ENCODE measurements at places on chromosomes 4 and X.

DNA sequence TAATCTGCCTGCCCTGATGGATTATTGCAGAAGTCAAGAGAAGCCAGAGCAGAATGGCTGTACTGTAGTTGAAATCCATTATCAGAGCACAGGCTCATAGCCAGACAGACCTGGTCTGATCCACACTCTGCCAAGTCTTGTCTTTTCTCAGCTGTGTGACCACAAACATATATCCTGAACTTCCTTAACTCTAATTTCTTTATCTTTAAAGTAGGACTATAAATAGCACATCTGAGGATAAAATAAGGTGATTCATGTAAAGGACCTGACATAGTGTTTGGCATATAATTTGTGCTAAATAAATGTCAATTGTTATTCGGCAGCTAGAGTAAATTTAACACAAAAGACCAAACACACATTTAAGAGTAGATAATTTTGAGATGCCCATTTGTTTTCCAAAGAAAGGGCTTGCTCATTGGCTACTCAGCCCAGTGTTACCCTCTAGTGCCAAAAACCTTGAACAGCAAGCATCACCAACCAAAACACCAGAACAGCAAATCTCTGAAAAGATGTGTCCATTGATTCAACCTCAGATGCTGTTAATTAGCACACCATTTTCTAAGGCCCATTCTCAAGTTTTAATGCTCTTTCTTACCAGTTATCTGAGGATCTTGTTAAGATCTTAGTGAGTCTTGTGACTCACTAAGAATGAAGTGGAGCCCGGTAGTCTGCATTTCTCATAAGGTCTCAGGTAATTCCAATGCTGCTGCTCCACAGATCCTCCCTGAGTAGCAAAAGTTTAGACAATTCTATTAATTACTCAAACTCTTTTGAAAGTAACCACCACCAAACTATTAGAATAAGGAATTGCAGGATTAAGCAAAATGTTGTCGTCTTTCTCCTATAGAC is 108.8 kb downstream of the HHIP start:
- DNase-seq, result no peak

DNA sequence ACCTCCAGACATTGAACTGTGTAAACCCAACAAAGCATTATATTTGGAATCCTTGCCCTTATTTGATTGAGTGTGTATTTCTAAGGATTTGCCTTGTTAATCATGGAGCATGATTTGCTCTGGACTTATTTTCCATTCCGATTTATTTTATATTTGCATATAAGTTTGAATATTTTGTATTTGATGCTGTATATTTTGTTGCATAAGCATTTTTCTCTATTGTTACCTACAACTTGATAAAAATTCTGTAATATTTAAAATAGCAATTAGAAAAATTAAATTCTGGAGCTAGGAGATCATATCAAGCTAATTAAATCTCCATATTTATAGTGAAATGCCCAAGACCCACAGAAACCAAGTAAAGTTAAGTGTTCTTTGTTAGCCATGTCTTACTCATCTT is 47.2 kb downstream of the USO1 start:
- DNase-seq, result no peak

DNA sequence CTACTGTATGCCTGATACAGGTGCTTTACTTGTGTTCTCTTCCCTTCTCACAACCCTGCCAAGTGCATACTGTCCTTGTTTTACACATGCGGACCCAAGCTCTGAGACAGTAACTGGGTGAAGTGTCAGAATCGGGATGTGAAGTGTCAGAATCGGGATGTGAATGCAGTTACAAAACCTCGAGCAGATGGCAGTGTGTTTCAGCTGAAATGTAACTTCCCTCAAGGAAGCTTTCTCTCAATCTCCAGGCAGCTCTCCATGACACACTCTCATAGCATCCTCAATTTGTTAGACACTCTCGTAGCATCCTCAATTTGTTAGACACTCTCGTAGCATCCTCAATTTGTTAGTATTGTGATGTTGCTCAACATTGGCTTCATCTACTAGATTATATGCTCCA is 1.1 kb upstream of the HPSE start:
- DNase-seq, result no peak

- DNase-seq, result no peak
Observed at GRCh38 chr4:120431180-120431579, 364.5 kb upstream of the MAD2L1 start.

DNA sequence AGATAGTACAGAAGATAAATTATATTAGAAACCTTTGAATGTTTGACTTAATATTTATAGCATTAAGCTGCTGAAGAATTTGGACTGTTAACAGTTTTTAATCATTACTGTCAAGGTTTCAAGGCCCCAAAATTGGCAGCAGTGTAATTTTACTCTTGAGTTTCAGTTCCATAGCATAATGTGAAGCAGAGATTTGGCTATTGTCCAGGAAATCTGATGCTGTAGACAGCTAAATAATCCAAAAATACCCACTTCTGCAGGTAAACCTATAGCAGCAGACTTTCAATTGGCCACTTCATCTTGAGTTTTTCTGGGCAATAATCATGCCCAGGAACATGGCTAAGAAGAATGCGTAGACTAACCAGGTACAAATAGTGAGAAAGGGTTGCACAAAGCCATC is 85.0 kb downstream of the RCHY1 start:
- no peak for DNase-seq

DNA sequence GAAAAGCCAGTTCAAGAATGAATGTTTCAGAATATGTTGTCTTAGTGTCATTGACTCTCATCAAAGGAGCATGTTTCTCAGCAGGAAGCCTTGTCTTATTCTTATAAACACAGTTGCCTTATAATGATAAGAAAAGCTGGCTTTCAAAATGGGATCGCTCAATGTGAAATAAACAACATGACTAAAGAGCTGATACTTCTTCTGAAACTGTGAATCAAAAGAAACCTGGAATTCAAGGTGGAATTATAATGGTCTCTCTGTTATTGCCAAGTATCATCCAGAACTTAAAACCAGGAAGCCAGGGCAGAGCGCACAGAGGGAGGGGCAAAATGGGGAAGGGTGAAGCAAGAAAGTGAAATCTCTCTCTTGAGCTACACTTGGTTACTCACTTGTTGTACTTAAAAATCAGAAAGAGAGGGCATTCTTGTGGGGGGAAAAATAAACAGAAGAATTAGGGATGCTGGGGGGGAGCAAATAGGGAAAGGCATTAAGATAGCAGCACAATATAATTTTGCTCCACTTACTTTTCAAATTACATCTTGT is 270.0 kb downstream of the MAPK10 start:
- DNase-seq, result no peak

GRCh38 chrX:40007131-40007755 is 90.5 kb downstream of the BCOR start:
- no peak for DNase-seq

DNA sequence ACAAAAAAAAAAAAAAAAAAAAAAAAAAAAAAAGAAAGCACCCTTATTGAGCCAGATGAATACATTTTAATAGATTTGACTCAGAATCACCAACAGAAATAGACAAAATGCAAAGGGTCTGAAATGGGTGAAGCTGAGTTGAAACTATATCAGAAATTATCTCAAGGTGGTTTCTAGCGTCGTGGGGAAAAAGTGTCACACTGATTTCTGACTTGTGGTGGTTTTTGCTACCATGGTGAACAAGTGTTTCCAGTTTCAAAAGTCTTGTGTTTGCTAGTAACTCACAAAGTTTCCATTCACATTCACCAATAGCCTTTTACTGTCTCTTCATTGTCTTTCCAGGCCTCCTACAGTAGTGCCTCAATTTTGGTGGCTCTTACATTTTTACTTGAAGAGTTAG is 135.5 kb downstream of the ARHGAP24 start:
- DNase-seq, result no peak

DNA sequence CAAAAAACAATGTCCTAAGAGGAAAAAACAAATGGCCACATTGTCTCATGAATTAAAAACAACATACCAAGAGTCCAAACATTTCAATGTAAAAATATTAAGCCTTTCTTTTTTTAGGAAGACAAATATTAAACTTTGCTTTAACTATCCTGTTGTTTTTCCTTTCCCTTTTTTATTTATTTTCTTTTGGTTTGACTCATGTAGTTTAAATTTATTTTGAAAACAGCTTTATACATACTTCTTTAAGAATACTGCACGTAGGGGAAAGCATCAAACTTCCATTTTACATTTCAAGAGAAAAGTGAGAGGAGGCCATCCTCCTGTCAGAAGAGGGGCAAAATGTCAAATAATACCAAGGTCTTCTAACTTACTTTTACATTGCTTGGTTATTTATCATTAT is 8.7 kb downstream of the GAB1 start:
- no peak for DNase-seq

DNA sequence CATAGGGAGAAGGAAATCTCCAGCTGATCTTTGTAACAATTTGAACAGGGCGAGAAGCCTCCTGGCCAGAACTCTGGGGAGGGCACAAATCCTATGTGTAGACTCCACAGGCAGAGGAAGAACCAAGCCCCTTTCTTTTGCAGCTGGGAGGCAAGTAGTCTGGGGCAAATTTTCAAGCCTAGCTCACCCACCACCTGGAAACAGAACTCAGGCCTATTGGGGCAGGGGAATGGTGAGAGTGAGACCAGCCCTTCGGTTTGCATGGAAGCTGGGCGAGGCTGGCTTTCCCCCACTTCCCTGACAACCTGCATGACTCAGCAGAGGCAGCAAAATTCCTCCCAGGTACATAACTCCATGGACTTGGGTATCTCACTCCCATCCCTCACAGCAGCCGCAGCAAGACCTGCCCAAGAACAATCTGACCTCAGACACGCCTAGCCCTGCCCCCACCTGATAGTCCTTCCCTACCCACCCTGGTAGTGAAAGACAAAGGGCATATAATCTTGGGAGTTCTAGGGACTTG is 138.2 kb downstream of the EMCN start:
- DNase-seq, result no peak

- DNase-seq, result no peak
Observed at GRCh38 chr4:84501721-84502267, 2.7 kb upstream of the NKX6-1 start.

DNA sequence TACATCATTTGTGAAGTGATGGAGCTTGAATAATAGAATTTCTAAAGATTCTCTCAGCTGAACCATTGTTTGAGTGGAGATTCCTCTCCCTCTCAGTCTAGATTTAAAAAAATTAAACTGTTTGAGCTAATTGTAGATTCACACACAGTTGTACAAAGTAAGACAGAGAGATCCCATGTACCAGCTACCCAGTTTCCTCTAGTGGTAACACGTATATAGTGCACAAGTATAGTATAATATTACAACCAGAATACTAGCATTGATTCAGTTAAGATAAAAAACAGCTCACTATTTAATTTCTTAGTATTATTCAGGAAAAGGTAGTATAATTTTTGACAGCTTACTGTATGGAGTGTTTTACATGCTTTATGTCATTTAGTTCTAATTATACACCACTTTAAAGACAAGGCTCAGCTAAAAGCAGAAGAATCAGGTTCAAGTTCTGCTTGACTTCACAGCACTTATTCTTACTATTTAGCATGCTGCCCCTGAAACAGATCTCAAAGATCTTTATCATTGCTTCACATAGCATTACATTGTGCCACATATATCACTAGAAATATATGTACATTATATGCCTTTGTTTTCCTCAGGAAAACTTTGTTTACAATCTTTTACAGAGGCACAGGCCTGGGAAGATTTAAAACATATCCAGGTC is 136.1 kb downstream of the SNCA start:
- no peak for DNase-seq

DNA sequence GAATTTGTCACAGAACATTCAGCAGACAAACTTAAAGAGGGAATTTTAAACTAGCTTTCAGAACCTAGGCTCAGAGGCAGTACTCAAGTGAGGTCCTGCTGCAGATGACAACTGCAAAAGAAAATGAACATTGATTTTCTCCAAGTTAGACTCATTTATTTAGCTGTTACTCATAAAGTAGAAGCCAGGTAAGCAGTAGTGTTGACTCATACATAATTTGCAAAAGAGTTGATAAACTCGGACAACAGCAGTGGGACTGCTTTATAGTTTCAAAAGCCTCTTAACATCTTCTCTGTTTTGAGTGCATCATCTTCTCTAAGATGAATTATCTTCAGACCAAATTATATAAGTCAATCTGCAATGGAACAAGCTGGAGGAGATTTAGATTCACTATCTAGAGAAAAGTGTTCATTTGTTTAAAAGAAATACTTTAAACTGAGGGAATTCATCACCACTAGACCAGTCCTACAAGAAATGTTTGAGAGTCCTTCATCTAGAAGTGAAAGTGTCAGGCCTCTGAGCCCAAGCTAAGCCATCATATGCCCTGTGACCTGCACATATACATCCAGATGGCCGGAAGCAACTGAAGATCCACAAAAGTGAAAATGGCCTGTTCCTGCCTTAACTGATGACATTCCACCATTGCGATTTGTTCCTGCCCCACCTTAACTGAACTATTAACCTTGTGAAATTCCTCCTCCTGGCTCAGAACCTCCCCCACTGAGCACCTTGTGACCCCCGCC is 49.5 kb downstream of the COQ2 start:
- no peak for DNase-seq

GRCh38 chr4:11259837-11260236 is 168.9 kb downstream of the HS3ST1 start:
- no peak for DNase-seq
